SIG-M5 (cell line): ENCODE measurements at places on chromosomes 16 and 17.

DNA sequence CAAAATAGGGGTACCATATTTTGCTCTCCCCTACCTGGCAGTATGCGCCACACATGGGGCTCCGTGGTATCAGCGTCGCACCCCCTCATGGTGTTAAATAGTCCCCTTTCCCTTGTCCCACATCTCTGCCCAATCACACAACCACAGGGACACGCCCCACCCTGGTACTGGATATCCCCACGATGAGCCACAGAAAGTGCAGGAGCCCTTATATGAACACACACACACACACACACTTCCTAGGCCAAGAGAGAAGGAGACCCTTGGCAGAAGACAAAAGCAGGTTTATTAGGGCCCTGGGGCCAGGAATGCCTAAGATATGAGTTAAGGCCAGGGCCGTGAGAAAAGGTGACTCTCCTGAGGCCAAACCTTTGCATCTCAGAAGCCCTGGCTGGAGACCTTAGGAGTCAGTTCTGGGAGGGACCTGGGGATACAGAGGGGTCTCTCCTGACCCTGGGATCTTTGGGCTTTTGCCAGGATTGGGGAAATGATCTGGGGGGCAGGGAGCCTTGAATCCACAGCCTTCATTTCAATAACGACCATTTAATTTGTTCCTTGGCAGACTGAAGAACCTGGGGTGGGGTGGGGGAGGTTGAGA lies 11.6 kb downstream of the COPZ2 start:
- no peak for DNase-seq

GRCh38 chr16:12362482-12363458 lies 386.2 kb downstream of the SNX29 start:
- DNase-seq, result no peak

DNA sequence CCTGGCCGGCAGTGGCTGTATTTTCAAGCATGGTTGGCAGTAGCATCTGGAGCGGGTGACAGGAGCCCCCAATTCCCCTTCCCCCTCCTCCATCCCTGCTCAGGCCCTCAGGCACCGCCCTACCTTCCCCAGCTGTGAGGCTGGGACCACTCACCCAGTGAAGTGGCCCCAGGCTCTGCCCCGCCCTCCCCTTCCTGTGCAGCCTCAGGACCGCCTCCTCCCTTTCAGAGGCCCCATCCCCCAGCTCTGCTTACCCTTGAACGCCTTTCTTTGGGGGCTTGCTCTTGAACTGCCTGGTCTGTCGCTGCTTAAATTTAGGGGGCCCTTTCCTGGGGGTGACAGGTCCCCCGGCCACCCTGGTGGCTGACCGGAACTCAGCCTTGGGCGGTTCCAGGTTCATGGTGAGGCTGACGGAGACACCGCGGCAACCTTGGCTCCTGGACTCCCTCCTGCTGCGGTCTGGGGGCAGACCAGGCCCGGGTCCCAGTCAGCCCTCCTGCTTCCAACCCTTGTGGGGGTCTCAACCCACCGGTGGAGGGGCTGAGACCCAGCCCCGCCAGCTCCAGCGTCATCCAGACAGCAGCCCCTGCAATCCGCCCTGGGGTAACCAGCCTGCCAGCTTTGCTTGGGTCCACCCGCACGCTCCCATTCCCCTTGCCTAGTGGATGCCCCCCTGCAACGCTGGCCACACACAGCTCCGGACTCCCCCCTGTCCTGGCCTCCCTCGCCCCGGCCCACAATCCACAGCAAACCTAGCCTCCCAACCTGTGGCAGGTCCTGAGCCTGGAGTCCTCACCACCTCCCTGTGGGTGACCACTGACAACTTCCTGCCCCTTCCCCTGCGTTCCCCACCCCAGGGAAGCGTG lies 3.2 kb downstream of the PDE6G start:
- no peak for DNase-seq

GRCh38 chr17:12247761-12248160 lies 227.1 kb downstream of the MAP2K4 start:
- no peak for DNase-seq

DNA sequence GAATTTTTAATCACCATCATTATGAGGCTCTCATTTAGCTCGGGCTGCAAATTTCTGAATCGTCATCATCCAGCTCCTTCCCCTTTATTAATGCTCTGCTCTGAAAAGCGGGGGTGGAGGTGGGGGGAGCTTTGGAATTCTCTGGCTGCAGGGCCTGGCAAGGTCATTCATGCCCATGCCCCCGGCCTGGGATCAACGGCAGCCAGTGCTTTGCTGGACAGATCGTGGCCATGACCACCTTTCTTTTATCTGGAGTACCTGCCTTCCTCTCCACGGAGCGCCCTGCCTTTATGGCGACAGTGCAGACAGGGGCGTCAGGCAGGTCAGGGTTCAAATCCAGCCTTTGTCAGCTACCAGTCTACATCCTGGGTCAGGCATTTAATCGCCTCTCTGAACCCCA lies 5.1 kb upstream of the CPSF4L start:
- DNase-seq, result no peak

DNA sequence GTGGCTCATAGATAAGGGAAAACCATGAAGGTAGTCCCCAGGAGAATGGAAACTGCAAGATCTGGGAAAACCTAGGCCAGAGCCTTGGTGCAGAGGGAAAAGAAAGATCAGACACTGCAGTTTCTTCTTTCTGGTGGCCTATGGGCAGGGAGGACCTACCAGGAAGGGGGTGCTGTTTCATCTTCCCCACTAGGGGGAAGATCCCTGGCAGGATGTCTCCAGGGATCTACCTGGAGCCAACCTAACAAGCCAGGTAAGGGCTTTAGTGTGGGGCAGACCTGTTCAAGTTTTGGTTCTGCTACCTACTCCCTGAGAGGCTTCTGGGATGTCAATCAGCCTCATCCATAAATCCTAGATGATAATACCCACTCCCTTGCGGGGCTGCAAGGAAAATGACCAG lies 21.4 kb downstream of the TOM1L2 start:
- no peak for DNase-seq

DNA sequence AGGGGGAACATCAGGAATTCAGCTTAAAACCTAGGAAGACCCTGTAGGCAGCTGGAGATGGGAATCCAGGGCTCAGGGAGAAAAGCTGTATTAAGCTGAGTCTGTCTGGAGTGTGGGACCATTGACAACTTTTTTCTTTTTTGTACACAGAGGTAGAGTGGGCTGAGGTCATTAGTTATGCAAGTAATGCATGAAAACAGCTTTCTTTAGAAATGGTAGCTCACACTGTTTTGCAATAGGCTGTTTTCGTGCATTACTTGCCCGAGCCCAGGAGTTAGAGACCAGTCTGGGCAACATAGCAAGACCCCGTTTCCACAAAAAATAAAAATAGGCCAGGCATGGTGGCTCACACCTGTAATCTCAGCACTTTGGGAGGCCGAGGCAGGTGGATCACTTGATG lies 46.5 kb downstream of the KATNIP start:
- DNase-seq, result no peak

DNA sequence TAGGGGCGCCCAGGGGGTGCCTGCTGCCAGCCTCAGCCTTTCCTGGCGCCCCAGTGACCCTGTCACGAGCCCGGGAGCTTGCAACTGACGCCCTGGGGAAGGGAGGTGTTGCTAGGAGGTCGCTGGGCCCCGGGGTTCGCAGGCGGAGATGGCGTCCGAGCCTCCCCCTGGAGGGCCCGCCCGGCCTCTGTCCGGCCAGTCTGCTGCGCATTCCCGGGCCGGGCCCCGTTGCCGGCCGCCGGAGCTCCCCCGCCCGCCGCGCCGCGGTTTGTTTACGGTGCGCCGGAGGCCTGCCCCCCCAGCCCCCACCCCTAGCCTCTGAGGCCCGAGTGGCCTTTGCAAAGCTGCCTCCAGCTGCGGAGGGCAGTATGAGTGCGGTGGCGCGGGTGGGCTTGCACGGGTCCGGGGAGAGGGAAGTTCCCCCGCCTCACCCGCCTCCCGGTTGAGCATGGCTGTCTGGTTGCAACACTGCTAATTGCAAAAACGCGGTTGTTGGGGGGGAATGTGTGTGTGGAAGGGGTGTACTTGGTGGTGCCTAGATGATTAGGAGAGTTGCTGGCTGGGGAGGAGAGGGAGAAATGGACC lies 514 bp downstream of the THRA start:
- DNase-seq, result peak; percentile 26

DNA sequence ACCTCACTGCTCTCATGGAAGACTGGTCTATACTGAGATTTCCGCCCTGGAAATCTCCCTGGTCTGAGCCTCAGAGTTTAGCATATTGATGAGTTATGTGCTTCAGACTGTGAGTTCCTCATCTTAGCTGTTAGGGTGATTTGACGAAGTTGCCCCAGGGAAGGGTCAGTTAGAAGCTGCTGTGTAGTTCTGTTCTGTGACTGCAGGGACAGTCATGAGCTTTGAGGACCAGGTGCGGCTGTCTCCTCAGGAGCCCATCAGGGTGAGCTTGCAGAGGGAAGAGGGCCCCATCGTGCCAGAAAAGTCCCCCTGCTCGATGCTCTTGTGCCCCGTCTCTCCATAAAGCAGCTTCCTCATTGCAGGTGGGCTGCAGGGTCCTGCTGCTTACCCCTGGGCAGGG lies 28.3 kb upstream of the IL17C start:
- DNase-seq, result no peak

- peak; percentile 67 for DNase-seq
Measured at GRCh38 chr16:81831722-81832126, 52.6 kb downstream of the PLCG2 start.

DNA sequence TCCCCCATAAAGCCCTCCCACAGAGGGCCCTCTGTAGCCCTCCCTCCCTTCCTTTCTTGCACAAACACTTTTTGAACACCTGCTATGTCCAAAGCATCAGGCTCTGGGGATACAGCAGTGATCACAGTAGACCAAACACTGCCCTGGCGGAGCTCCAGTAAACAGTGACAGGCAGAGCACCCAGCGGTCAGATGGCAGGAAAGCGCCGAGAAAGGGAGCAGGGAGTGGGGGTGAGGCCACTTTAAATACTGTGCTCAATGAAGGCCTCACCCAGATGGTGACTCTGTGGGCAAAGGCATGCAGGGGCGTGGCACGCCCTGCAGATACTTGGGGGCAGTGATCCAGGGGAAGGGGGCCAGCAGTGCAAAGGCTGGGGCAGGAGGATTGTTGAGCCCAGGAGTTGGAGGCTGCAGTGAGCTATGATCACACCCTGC lies 7.6 kb downstream of the PRR29 start:
- DNase-seq, result no peak
